ENCODE measurements at places on chromosomes 1 and 21.

DNA sequence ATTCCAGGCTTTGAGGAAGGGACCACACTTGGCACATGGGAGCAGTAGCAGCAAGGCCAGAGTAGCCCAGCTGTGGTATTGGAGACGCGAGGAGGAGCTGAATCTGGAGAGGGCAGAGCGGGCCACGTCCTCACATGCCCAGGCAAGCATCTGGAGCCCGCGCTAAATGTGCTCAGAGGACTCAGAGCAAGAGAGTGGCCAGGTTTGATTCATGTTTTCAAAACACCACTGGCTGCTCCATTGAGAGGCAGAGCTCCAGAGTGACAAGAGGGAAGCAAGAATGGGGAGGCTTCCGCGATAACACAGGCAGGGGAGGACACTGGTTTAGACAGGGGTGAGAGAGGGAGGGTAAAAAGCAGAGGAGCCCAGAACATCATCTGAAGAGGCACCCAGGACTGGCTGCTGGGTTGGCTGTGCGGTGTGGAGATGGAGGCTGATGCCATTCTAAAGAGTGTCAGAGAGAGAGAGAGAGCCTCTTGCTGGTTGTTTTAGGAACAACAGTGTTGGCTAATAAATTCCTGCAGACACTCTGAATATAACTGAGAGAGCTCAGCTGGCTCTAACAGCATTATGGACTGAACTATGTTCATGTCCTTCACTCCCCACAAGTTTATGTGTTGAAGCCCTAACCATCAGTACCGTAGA lies 32.3 kb downstream of the RCAN1 start:
- DNase-seq = peak; percentile 75

GRCh38 chr1:115654663-115655305 lies 13.0 kb downstream of the VANGL1 start:
- no peak for DNase-seq

GRCh38 chr1:53409695-53410094 lies 49.5 kb upstream of the DMRTB1 start:
- DNase-seq = no peak

GRCh38 chr1:14516974-14517840 lies 81.3 kb upstream of the KAZN start:
- peak; percentile 78 for DNase-seq

- DNase-seq = no peak
Measured at GRCh38 chr1:109786531-109787021, 22.9 kb upstream of the EPS8L3 start.

GRCh38 chr1:203085528-203086406 lies at the start of gene MYOG:
Gene MYOG (minus strand): TSS chr1:203086012. CDS start chr1:203085961, 51 bp downstream.
- no peak for DNase-seq

DNA sequence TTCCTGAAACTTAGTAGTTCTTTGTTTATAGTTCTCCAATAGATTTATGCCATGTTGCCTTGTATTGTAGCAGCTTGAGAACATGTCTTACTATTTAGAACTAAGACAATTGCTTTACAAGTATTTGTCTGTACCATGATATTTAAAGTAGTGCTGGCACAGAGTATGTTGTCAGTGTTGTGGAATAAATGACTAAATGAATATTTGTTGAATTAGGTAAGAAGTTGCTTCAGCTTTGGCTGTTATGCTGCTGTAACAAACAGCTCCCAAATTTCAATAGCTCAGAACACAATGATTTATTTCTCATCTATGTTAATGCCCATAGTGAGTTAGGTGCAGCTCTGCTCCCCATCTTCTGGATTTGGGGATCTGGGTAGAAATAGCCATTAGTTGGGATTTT lies 90.2 kb upstream of the VCAM1 start:
- peak; percentile 65 for DNase-seq

DNA sequence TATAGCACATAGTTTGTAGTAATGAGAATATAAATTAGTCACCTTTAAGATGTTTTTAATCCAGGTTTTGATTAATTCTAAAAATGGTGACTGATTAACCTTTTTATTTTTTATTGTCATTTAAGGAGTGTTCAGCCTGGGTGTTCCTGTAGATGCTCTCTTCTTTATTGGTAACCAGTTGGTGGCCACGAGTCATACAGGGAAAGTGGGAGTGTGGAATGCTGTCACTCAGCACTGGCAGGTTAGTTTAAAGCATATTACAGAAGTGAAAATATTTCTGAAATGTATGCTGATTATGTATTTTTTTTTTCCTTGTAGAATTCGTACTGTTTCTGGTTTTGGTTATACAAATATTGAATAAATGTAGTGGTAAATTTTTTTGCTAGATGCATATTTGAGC lies 28.1 kb downstream of the KCTD3 start:
- DNase-seq = peak; percentile 45

- DNase-seq = peak; percentile 68
Measured at GRCh38 chr1:94926126-94926914, 590 bp downstream of the CNN3 start.

GRCh38 chr21:21188513-21189195 lies 190.4 kb downstream of the NCAM2 start:
- DNase-seq = no peak

- no peak for DNase-seq
Measured at GRCh38 chr1:60428127-60428526, 354.6 kb upstream of the C1orf87 start.

- no peak for DNase-seq
Measured at GRCh38 chr1:67743072-67743725, 58.2 kb downstream of the GADD45A start.

DNA sequence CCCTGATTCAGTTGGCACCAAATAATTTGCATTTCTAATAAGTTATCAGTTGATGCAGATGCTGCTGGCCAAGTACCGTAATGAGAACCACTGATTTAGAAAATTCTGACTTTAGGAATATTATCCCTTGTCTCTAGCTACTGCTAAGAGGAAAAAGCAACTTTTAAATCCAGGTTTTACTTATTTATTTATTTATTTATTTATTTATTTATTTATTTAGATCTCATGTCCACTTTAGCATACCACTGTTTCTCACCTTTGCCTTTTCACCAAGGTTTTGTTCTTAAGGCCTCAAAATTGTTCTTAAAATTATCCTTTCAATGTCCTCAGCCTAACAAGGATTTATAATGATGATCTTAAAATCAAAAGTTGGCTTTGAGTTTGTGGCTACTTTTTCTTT lies 8.7 kb upstream of the CYYR1 start:
- no peak for DNase-seq

- DNase-seq = peak; percentile 48
Measured at GRCh38 chr1:212525479-212526110, 83.0 kb upstream of the ATF3 start.

DNA sequence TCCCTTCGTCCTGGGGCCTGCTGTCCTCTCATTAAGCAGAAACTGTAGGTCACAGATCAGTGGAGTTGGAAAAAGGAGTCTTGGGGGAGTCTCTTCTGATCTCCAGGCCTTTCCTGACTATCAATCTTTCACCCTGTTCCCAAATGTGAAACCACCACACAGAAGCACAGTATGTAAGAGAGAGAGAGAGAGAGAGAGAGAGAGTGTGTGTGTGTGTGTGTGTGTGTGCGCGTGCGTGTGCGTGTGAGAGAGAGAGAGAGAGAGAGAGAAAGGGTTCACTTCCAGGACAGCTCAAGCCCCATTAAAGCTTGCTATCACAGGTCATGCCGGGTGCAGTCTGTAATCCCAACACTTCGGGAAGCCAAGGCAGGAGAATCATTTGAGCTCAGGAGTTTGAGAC lies 1.5 kb upstream of the TTC24 start:
- no peak for DNase-seq

DNA sequence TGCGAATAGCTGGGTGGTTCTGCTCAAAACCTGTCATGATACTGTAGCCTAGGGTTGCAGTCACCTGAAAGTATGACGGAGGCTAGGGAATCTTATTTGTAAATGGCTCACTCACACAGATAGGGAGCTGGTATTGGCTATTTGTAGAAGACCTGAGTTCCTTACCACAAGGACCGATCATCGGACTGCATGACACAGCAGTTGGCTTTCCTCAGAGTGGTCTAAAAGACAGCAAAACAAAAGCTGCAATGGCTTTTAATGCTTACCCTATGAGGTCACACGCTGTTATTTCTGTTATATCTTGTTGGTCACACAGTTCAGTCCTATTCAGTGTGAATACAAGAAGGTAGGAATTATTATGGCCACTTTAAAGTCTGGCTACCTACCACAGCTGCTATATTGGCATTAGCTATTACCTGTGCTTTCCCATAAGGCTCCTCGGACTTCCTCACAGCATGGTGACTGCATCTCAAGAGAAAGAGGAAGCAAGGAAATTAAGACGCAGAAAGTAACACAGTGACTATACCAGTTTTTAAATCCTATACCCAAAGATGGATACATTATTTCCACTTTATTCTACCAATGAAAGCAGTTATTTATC lies 68.4 kb upstream of the LRRC7 start:
- DNase-seq = peak; percentile 39

GRCh38 chr1:118827636-118828035 lies 160.5 kb downstream of the TBX15 start:
- no peak for DNase-seq

GRCh38 chr21:37593015-37593414 lies 226.4 kb downstream of the DYRK1A start:
- no peak for DNase-seq

DNA sequence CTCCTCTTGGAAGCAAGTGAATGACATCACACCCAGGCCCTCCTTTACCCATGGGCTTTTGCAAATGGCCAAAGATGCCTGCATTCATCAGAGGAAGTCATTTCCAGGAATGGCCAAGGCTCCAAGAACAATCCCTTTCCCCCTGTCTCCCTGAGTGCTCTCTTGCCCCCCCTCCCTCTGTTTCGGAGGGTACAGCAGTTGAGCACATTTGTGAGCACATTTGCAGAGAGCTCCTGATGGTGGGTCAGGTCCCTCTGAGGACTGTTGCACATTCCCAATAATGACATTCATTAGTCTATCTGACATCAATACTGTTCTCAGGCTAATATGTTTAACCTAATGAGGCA lies 113.4 kb downstream of the MATN1 start:
- DNase-seq = no peak

GRCh38 chr1:211132721-211133392 lies 1.1 kb downstream of the KCNH1 start:
- DNase-seq = no peak

DNA sequence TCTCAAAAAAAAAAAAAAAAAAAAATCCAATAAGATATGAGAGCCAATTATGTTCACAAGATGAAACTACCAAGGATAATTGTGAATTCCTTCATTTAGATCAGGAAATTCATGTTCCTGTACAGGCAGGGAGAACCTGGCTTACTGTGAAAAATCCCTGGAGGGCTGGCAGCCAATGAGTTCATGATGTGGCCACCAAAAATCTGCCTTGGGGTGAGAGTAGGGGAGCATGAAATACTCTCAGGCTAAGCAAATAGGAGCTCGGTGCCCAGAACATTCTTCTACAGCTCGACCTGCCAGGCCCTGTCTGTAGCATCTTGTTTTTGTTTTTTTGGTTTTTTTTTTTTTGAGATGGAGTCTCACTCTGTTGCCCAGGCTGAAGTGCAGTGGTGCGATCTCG lies 50.1 kb downstream of the PIK3CD start:
- no peak for DNase-seq

DNA sequence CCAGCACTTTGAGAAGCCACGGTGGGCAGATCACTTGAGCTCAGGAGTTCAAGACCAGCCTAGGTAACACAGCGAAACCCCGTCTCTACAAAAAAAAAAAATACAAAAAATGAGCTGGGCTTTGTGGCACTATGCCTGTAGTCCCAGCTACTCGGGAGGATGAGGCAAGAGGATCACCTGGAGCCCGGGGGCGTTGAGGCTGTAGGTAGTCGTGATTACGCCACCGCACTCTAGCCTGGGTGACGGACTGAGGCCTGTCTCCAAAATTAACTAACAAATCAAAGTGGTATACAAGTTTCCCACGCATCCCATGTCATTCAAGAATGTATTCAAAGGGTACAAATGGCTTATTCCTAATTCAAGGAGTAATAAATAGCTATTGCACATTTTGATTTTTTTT lies 2.4 kb downstream of the AUNIP start:
- no peak for DNase-seq

DNA sequence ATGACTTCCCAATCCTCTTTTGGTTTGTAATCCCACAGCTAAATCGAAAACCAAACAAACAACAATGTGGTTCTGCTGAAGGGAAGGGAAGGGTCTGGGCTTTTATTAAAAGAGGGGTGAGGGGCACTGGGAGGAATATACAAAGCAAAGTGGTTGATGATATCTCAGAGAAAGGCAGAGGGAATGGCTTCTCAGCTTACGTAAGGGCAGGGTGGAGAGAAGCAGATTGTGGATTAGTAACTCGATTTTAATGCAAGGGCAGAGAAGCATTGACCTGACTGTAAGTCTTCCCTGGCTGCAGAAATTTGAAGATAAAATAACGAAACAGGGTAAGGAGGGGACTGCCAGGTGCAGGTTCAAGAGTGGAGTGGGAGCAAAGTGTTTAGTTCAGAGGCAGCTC lies 438.2 kb upstream of the LRRC7 start:
- no peak for DNase-seq

DNA sequence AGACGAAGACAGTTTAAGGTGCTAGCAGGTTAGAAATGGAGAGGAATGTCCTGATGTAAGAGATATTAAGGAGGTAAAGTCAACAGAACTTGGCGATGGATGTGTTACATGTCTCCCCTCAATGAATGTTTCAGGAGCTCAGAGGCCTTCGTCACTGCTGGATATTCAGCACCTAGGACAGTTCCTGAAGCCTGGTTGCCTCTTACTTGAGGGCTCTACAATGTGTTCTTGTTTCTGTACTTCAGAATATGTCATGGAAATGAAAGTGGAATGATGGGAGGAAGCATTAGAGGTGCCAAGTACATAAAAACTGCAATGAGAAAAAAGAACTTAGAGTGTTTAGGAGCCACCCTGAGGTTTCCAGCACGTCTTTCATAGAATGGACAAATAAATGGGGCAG lies 17.7 kb downstream of the TNR start:
- peak; percentile 39 for DNase-seq

DNA sequence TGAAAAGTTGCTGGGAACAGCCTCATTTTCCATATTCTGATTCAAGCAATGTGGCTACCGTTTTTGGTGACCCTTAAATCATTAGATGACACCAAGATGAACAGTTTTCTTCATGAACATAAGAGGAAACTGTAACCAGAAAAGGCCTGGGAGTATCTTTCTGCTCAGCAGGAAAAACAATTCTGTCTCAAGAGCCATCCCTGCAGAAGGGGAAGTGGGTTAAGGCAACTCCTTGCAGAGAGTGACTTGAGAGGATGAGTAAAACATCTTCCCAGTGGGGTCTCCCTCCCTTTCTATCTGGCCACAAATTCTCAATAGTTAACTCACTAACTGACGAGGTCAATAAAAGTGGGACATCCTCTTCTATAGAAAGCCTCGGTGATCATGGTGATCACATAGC lies 187.6 kb upstream of the NRIP1 start:
- DNase-seq = no peak

DNA sequence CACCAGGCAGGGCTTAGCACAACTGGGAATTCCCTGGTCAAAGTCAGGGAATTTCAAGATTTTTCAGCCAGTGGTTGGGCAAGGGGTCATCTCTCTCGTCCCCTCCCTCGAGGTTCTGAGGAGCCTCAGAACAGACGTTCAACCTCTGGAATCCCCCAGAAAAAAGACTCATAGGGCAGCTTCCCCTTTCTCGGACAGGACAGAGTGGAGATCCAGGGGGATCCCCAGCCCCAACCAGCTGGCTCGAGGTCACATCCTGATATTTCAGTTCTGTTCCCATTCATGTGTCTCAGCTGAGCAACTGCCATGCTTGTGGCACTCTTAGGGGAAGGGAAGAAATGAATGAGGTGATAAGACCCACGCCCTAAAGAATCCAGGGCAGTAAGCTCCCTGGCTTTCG lies 4.9 kb upstream of the LAD1 start:
- no peak for DNase-seq

- DNase-seq = peak; percentile 42
Measured at GRCh38 chr1:28915031-28915895, 894 bp downstream of the EPB41 start.

- peak; percentile 90 for DNase-seq
Measured at GRCh38 chr1:97013941-97014340, 292.4 kb downstream of the PTBP2 start.
